Right ventricle myocardium superior (tissue), 1 donor: ENCODE measurements at places on chromosomes 3 and 15.

- peak; percentile 39 for DNase-seq
Observed at GRCh38 chr3:149476225-149476624, 1.7 kb downstream of the TM4SF4 start.

DNA sequence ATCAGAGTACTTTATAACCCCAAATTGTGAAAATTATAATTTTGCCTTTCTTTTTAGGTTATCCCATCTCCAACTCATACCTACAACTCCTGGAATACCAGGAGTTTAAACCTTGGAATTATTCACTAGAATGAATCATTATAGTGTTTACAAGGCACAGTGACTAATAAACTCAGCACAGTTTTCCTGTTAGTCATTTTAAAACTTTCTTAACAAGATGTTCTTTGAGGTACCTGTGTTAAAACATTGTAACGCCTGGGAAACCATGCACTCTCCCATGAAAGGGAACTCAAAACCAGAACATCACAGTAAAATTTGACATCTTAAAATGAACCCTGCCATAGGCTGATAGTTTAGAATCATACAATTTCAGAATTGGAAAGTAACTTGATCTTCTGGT lies 132.4 kb upstream of the OSTN start:
- DNase-seq = no peak

GRCh38 chr3:12178091-12178820 lies 19.5 kb upstream of the TIMP4 start:
- DNase-seq = peak; percentile 77

DNA sequence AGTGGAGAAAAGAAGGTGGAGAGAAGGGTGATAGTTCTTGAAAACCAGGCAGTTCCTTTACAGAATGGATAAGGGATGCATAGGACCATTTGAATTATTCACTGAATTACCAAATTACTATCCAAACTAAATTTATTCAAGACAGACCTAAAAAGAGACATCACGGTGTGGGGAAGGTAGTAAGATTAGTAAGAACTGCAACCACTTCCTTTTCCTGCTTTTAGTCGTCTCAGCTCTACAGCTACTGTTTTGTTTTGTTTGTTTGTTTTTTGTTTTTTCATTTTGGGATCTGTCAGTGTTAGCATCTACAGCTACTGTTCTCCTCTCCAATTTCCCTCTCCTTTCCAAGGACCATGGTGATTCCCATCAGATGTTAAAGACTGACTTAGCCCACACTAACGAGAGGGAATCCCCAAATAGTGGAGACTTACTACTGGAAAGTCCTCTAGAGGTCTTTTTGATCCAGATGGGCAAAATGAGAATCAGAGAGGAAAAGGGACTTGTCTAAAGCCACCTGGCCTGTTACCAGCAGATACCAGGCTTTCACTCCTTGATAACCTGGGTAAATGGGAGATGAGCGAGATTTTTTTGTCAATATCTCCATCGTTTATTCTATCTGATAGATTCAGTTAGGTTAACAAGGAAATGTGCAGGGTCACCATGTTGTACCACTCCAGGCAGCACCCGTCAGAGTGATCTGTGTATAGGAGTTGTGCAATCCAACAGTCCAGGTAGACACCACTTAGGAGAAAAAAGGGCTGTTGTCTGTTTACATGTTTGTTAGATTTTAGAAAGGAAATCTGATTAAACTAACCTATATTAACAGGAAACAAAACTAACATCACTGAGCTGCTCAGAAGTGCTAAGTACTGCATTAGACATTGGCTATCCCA lies 6.0 kb downstream of the HCLS1 start:
- DNase-seq = no peak

DNA sequence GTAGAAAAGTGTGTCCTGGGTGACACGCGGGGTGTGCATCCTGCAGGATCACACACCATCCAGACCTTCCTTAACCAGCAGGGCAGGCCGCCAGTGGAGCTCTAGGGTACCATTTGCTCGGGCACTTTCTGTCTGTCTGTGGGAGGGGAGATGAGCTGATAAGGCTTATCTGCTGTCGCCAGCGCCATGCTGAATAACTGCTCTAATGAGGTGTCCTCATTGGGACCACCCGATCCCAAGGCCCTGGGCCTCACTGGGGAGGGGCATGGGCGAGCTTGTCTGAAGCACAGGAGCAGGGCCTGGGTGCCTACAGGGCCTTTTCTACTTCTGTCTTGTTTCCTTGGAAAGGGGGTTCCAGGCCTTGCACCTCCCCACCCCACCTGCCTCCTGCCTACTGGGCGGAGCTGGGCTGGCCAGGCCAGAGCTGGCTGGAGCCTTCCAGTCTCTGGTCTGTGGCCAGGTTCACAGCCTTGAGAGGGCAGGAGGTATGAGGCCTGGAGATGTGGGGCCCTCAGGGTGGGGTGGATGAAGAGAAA lies 2.5 kb upstream of the GATA2 start:
- no peak for DNase-seq

GRCh38 chr3:23385327-23385726 lies 182.2 kb downstream of the UBE2E2 start:
- no peak for DNase-seq

- DNase-seq = no peak
Observed at GRCh38 chr3:61796911-61797310, 235.5 kb downstream of the PTPRG start.

GRCh38 chr3:30858894-30859389 lies 35.5 kb downstream of the GADL1 start:
- DNase-seq = no peak

DNA sequence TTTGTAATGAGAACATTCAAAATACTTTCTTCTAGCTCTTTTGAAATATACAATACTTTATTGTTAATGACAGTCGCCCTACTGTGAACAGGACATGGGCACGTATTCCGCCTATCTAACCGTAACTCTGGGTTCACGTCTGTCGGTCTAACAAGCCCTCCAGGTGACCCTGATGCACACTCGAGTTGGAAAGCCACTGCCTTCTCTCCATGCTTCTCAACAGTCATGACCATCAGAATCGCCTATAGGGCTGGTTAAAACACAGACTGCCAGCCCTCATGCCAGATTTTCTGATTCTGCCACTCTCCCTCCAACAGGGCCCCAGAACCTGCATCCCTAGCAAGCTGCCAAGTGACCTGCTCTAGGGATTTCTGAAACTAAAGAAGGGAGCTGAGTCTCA lies 140.2 kb downstream of the FOXP1 start:
- DNase-seq = no peak

- no peak for DNase-seq
Observed at GRCh38 chr3:42024591-42025351, 62.9 kb upstream of the ULK4 start.

- DNase-seq = no peak
Observed at GRCh38 chr3:14377044-14377837, 25.2 kb upstream of the SLC6A6 start.
